ENCODE measurements at places on chromosomes 5 and 9.

- H3K27ac ChIP-seq = no peak overlapping the region
- H3K36me3 ChIP-seq = no peaks in the 10 kb centered on the region
- H3K4me1 ChIP-seq = peaks cover 44% of the 10 kb centered on the region
These were observed 361.9 kb downstream of the ARHGEF28 start for GRCh38 chr5:73987915-73988314.

DNA sequence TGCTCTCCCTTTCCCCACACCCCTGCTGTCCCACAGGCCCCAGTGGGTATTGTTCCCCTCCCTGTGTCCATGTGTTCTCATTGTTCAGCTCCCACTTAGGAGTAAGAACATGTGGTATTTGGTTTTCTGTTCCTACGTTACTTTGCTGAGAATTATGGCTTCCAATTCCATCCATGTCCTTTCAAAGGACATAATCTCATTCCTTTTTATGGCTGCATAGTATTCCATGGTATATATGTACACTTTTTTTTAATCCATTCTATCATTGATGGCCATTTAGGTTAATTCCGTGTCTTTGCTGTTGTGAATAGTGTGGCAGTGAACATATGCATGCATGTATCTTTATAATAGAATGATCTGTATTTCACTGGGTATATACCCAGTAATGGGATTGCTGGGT, 25.6 kb downstream of the FER start:
- peaks cover 32% of the 10 kb centered on the region for H3K36me3 ChIP-seq
- no peak overlapping the region for H3K27ac ChIP-seq
- no peak for DNase-seq
- no peaks in the 10 kb centered on the region for H3K27me3 ChIP-seq
- peaks cover 5% of the 10 kb centered on the region for H3K4me1 ChIP-seq

DNA sequence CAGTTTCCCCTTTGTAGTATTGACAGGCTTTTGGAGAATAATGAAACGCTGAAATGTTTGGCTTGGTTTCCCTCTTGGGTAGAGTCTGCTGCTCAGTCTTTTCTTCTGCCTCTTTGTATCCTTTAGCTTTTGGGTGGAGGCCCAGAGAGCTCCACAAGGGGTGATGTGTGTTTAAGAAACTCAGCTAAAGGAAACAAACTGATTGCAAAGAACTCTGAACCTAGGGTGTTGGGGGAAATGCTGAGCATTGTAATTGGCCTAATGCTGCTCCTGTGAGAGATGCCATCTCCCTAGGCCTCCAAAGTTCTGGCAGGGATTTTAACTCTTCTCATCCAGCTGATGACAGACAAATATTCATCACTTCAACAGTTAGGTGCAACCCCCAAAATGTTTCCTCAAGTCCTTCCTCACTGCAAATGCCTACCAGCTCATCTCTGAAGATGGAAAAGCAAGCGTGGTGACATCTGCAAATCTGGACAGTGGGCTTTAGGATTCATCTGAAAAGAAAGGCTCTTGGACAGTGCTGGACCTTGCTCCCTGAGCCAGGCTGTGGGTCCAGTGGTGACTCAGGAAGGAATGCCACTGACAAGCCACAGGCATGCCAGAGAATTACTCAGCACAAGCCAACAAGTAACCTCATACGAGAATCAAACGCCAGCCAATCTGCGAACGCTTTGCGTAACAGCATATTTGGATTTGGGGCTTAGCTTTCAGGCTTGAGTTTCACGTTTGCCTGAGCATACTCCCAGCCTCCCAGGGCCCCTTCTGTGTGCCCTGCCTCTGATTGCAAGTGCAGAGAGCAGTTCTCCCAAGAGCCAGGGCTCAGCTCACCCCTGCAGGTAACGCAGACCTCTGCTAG, 30.5 kb upstream of the ZSWIM6 start:
- H3K27ac ChIP-seq = peak overlapping the region; percentile 40
- peaks cover 23% of the 10 kb centered on the region for H3K4me1 ChIP-seq
- DNase-seq = no peak
- H3K4me3 ChIP-seq = no peak overlapping the region

- no peak for DNase-seq
- no peaks in the 10 kb centered on the region for H3K36me3 ChIP-seq
- no peak overlapping the region for H3K27ac ChIP-seq
These were observed 18.8 kb upstream of the RGS3 start for GRCh38 chr9:113444736-113445135.

- H3K4me1 ChIP-seq = no peaks in the 10 kb centered on the region
- H3K27me3 ChIP-seq = peaks cover 44% of the 10 kb centered on the region
- no peak overlapping the region for H3K27ac ChIP-seq
- H3K4me3 ChIP-seq = no peak overlapping the region
- no peak for DNase-seq
These were observed 414.7 kb upstream of the SGCD start for GRCh38 chr5:155912291-155912690.

DNA sequence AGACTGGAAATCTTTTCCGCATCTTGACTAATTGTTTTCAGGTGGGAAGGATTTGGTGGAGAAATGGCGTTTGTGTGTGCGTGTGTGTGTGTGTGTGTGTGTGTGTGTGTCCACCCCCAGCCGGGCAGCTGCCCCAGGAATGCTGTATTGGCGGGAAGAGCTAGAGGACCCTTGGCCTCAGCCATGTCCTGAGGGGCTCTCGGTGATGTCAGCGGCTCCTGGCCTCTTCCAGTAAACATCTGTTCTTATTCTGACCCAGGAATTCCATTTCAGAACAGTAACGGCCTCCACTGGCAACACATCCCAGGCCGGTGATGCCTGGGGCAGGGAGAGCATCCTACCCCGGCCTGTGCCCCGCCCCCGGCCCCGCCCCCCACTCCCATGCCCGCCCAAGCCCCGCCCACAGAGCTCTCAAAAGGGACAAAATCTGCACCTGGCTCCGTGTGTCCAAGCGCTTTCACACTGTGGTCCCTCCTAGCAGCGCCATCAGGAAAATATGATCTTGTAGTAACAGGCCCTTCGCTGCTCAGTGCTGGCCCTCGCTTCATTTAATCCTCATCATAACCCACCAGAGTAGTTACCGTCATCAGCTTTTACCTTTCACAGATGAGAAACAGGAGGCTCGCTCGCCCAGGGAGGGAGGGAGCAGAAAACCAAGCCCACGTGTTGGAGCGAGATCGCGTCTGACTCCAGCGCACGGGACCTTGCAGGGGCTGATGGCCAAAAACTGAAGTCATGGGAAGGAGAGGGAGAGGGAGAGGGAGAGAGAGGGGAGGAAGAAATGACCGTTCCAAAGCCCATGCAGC, 18.9 kb downstream of the ADAMTS2 start:
- peaks cover 9% of the 10 kb centered on the region for H3K4me1 ChIP-seq
- no peak overlapping the region for H3K27ac ChIP-seq
- peaks cover 4% of the 10 kb centered on the region for H3K27me3 ChIP-seq
- DNase-seq = no peak
- no peaks in the 10 kb centered on the region for H3K36me3 ChIP-seq

GRCh38 chr5:131514316-131515283, 120.4 kb downstream of the RAPGEF6 start:
- peaks cover 11% of the 10 kb centered on the region for H3K36me3 ChIP-seq
- H3K27ac ChIP-seq = no peak overlapping the region
- DNase-seq = no peak
- no peaks in the 10 kb centered on the region for H3K27me3 ChIP-seq
- no peaks in the 10 kb centered on the region for H3K4me1 ChIP-seq
- no peak overlapping the region for H3K4me3 ChIP-seq

- H3K27me3 ChIP-seq = no peaks in the 10 kb centered on the region
- H3K4me1 ChIP-seq = peaks cover 44% of the 10 kb centered on the region
- no peak for DNase-seq
These were observed 73.3 kb downstream of the AK8 start for GRCh38 chr9:132804576-132805295.

- H3K4me3 ChIP-seq = no peak overlapping the region
- peaks cover 10% of the 10 kb centered on the region for H3K4me1 ChIP-seq
- no peaks in the 10 kb centered on the region for H3K27me3 ChIP-seq
- no peaks in the 10 kb centered on the region for H3K36me3 ChIP-seq
These were observed 136.1 kb upstream of the CLINT1 start for GRCh38 chr5:157994906-157995519.

DNA sequence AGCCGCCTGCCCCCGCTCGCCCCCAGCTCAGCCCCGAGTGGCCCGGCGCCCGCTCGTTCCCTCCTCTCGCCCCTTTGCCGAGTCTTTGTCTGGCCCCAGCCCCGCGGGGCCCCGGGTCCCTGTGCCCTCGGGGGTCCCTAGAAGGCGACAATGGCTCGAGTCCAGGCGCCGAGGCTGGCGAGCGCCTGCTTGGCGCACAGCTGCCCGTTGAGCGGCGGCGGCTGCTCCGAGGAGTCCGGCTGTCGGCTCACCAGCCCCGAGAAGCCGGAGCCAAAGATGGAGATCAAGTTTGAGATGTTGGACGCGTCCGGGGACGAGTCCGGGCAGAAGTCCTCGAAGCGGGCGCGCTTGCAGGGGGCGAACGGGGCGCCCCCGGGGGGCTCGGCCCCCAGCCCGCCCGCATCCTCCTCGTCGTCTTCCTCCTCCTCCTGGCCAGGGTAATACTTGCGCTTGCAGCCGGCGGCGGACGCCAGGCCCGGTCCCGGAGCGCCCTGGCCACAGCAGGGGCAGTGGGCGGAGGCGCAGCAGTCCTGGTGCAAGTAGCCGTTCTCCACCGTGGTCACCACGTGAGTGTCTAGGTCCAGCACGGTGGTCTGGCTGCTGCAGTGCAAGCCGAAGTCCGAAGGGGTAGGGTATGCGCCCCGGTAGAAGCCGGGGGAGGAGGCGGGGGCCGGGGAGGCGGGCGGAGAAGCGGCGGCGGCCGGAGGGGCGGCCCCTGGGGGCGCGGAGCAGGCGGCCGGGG, 1.2 kb downstream of the IER5L start:
- DNase-seq = no peak
- H3K36me3 ChIP-seq = no peaks in the 10 kb centered on the region
- H3K4me1 ChIP-seq = peaks cover 19% of the 10 kb centered on the region
- H3K27me3 ChIP-seq = peaks cover 3% of the 10 kb centered on the region
- H3K27ac ChIP-seq = peak overlapping the region; percentile 82

GRCh38 chr5:118596255-118596654, 392.1 kb downstream of the DTWD2 start:
- no peak for DNase-seq
- no peaks in the 10 kb centered on the region for H3K4me1 ChIP-seq
- H3K27me3 ChIP-seq = no peaks in the 10 kb centered on the region
- H3K36me3 ChIP-seq = no peaks in the 10 kb centered on the region

GRCh38 chr5:31131381-31131891, 62.0 kb upstream of the CDH6 start:
- H3K27ac ChIP-seq = no peak overlapping the region
- DNase-seq = no peak
- H3K4me1 ChIP-seq = peaks cover 2% of the 10 kb centered on the region
- no peaks in the 10 kb centered on the region for H3K36me3 ChIP-seq
- no peak overlapping the region for H3K4me3 ChIP-seq

DNA sequence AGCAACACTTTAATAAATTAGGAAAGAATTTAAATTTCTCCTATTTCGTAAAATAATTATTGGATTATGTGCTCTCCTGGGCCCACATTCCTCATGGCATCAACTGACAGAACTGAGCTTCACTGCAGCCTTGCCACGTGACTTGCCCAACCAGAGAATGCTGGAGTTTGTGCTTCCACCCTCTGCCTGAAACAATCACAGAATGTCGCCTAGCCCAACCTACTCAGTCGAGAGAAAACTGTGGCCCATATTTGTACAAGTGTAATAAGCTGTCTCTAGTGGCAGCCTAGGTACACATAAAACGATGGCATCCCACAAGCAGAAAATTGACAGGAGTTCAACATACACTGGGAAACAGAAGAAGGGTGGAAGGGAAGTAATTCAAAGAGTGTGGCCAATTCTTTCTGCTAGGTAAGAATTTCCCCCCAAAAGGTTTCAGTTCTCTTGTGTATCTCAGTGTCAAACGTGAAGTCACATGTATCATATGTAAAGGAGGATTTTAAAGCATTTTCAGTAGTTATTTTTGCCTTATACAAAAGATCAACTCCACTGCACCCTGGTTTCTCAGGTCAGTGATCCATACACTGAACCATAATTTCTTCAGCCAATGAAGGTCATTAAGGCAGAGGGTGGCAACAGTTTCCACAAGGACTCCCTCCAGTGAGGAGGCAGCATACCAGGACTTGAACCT, 41.7 kb downstream of the ZNF608 start:
- H3K4me1 ChIP-seq = peaks cover 90% of the 10 kb centered on the region
- peaks cover 5% of the 10 kb centered on the region for H3K36me3 ChIP-seq
- no peak overlapping the region for H3K4me3 ChIP-seq
- no peak overlapping the region for H3K27ac ChIP-seq
- no peak for DNase-seq

DNA sequence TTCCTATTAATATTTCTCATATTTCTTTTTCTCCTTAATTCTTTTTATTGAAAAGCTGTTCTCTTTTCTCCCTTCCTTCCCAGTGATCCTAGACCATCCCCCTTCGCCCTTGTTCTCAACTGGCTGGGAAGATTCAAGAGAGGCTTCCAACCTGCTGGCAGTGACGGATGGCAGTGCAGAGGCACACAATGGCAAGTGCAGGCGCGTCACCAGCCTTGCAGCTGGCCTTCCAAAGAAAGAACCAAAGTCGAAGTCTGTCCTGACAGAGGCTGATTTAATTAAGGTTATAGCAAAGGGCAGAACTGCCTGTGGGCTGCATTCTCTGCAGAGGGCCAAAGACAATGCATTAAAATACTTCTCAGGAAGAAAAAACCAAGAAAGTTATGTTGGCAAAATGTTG, 7.4 kb downstream of the CEMIP2 start:
- no peaks in the 10 kb centered on the region for H3K27me3 ChIP-seq
- H3K4me1 ChIP-seq = peaks cover 82% of the 10 kb centered on the region
- no peaks in the 10 kb centered on the region for H3K36me3 ChIP-seq
- peak overlapping the region; percentile 88 for H3K27ac ChIP-seq

DNA sequence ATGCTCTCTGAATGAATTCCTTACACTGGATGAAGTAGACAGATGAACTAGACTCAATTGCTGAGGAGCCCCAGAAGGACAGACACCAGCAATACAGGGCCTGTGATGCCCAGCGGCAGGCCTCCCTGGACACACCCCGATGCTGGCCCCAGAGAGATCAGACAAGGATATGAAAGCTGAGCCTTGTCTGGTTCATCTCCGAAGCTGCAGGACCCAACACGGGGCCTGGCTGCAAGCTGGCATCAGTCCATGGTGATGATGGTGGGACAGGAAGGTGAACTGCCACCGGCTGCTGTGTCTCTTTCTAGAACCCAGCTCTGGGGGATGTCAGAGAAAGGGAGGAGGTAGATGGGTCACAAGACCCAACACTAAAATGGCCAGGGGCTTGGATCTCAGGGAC, 104.0 kb upstream of the LMX1B start:
- no peak overlapping the region for H3K27ac ChIP-seq
- H3K36me3 ChIP-seq = no peaks in the 10 kb centered on the region
- no peak overlapping the region for H3K4me3 ChIP-seq
- H3K27me3 ChIP-seq = peaks cover 9% of the 10 kb centered on the region
- no peak for DNase-seq

- H3K27ac ChIP-seq = no peak overlapping the region
- H3K36me3 ChIP-seq = peaks cover 27% of the 10 kb centered on the region
- DNase-seq = no peak
- peaks cover 2% of the 10 kb centered on the region for H3K4me1 ChIP-seq
- no peak overlapping the region for H3K4me3 ChIP-seq
- no peaks in the 10 kb centered on the region for H3K27me3 ChIP-seq
These were observed 26.5 kb downstream of the POLK start for GRCh38 chr5:75538211-75538610.

DNA sequence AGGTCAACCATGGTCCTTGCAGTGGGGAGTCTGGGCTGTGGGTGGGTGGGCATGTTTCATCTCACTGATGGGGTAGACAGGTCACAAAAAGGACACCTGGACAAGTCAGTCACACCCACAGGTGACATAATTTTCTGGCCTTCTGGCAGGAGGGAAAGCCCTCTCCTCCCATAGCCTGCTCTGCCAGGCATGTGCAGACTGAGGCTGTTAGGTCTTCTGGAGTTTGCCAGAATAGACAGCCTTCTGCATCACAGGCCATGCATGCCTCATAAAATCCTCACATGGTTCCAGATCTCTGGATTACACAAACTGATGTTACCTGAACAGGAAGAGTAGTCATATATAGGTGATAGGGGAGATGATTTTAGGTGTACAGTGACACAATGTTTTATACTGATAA, 49.1 kb downstream of the ARHGAP26 start:
- no peak overlapping the region for H3K27ac ChIP-seq
- H3K36me3 ChIP-seq = no peaks in the 10 kb centered on the region
- H3K27me3 ChIP-seq = no peaks in the 10 kb centered on the region
- H3K4me1 ChIP-seq = peaks cover 13% of the 10 kb centered on the region

Measured in mesothelial cell of epicardium (in vitro differentiated cells).